Left lung (tissue), 14 donors: ENCODE measurements at places on chromosomes 16 and 17. TPM values are rescaled to one million over a fixed set of nuclear protein-coding genes. Genes with fewer than 3 reads are reported as not detected.
A peak's percentile ranks its signal among the peaks of the same experiment; 100 is the strongest.

DNA sequence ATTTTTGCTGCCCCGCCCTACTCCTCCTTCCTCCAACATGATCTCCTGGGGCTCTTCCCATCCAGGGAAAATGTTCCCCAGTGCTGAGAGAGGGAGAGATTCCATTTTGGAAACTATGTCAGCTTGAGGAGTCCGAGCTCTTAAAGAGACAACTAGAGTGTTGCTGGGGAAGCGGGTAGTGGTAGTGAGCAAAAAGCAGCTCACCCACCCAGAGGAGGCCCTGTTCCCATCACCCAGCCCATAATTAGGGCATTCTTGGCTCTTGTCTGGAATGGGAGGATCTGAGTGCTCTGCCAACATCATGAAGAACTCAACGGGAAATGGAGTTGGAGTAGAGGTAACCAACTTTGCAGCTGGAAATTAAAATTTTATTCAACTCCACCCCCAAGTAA lies 9.1 kb upstream of the MSL1 start:
- DNase-seq: no peak

- no peak for DNase-seq
These were observed 30.2 kb downstream of the AATF start for GRCh38 chr17:36978810-36979564.

GRCh38 chr17:19369846-19370492 lies 7.4 kb upstream of the B9D1 start:
- DNase-seq: peak; percentile 43

DNA sequence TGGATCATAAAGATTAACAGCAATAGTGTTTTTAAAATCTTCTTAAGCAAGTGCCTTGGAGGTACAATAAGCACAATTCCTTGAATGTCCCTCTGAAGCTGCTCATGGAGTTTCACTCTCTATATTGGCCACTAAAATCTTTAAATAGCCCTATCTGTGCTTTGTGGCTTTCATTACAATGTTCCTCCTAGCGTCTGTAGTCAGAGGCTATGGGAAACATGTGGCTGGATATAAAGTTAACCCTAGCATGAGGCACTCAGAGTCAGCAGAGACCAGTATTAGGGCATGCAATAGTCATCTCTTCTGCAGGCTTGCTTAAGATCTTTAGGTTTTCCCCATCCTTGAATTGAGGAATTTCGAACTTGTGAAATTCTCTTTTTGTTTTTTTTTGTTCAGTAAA lies 668.2 kb downstream of the CDH11 start:
- no peak for DNase-seq

Gene TBC1D3H
- polyA plus RNA-seq: not detected

Gene SLC9A5
- 23.0 TPM for polyA plus RNA-seq
